ENCODE measurements at places on chromosomes 4 and X.

GRCh38 chr4:146088690-146089089 lies 86.8 kb upstream of the LSM6 start:
- DNase-seq: no peak

DNA sequence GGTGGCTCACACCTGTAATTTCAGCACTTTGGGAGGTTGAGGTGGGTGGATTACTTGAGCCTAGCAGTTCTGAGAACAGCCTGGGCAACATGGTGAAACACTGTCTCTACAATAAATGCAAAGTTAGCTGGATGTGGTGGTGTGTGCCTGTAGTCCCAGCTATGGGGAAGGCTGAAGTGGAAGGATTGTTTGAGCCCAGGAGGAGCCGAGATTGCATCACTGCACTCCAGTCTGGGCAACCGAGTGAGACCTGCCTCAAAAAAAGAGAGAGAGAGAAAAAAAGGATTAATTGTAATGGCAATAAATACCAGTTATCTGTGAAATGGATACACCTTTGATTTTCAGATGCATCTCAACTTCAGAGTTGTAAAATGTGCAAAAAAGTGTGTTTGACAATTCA lies 58.8 kb downstream of the SPRY1 start:
- DNase-seq: no peak

GRCh38 chr4:188246488-188246887 lies 107.2 kb downstream of the TRIML1 start:
- DNase-seq: no peak

DNA sequence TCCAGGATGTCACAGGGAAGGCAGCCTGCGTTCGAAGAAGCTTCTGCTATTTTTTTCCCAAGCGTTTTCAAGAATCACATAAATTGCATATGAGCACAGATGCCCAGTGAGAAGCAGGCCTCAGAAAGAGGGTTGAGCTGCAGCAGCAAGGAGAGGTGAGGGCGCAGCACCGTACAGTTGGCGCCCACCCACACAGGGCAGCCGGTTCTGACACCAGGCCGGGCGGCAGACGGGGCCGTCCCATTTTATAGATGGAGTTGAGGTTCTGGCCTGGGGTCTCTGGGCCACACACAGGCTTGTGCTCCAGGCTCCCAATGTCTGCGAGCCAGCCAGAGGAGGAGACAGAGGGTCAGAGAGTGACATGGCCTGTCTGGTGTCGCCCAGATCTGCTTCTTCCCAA lies 22.8 kb downstream of the CPZ start:
- no peak for DNase-seq

DNA sequence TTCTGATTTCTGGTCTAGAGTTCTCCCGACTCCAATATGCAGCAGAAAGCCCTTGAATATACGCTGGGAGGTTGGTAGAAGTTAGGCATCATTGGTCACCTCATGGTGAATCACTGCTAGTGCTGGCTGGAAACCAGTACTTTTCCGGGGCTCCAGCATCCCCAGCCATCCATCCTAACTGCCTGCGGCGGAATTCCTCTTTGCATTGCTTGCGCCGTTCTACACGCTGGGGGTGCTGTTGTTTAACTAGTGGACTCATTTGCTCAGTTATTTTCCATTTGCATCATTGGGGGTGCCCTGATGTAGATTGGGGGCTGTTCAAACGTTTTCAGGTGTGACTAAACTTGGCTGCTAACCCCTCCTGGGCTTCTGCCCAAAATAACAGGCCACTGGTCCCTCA lies 23.3 kb upstream of the GPR50 start:
- DNase-seq: no peak

DNA sequence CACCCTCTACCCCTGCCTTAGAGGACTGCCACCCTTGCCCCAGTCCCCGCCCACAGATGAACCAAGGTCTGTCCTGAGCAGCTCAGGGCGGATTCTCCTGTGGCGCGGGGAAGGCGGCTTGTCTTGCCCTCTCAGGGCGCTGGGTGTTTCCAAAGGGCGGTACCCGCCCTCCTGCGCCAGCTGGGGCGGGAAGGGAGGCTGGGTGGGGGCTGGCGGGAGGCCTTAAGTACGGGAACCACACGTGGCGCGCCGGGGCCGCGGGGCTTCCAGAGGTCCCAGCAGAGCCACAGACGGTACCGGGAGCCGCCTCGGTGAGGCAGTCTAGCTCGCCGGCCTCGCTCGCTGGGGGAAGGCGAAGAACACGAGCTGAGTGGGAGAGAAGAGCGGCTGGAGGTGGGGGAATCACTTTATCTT lies 361.1 kb downstream of the MID1IP1 start:
- DNase-seq: no peak

DNA sequence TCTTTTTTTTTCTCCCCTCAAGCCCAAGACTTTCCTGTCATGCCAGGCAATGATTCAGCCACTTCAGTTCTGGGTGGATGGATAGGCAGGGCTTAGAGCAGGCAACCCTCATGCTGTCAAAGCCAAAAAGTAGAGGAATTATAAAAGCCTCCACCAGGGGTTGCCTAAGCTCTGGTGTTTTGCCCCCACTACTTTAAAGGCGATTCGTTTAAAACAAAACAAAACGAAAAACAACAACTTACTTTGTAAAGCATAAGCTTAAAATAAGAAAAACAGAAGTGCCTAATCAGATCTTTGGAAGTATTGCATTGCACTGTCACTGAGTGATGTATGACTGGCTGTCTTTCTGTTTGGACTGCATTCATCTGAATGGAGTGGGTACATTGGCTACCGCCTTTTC lies 5.3 kb upstream of the IDS start:
- DNase-seq: no peak

DNA sequence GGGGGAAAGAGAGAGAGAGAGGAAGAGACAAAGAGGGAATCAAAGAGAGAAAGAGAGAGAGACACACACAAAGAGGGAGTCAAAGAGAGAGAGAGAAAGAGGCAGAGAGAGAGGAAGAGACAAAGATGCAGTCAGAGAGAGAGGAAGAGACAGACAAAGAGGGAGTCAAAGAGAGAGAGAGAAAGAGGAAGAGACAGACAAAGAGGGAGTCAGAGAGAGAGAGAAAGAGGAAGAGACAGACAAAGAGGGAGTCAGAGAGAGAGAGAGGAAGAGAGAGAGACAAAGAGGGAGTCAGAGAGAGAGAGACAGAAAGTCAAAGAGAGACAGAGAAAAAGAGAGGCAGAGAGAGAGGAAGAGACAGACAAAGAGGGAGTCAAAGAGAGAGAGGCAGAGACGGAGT lies 45.5 kb downstream of the MAGEA9 start:
- no peak for DNase-seq

- DNase-seq: no peak
These were observed 97.1 kb upstream of the SLC4A4 start for GRCh38 chr4:71241501-71242288.

- no peak for DNase-seq
These were observed 178.8 kb downstream of the DCLK2 start for GRCh38 chr4:150256841-150257730.

DNA sequence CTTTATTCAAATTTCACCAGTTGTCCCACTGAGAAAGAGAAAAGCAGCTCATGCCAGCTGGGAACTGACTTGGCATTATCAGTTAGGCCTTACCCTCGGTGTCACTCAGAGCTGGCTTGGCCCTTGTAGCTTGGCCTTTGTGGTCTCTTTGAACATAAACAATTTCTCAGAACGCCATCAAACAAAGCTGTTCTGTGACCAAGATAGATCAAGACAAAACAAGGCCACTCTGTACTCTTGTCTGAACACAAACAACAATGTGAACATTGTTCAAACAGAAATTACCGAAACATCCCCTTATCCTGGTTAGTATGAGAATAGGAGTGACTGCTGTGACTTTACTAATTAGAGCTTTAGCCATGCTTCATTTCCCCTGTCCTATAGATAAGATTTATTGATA lies 57.2 kb downstream of the DIPK2B start:
- DNase-seq: no peak

DNA sequence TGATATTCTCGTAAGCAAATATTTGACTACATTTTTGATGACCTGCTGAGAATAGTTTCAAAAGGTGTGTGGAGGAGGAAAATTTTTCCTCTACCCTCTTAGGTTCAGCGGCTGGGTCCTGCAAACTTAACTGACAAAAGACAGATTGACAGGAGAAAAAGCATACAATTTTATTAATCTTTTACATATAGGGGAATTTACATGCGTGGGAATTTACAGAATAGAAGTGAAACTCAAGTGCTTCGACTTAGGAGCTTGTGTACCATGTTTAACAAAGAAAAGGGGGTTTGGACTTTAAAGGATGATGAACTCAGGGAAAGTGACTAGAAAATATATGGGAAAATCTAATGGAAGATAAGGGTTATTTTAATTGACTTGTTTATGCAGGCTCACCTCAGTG lies 2.5 kb downstream of the HERC6 start:
- no peak for DNase-seq

DNA sequence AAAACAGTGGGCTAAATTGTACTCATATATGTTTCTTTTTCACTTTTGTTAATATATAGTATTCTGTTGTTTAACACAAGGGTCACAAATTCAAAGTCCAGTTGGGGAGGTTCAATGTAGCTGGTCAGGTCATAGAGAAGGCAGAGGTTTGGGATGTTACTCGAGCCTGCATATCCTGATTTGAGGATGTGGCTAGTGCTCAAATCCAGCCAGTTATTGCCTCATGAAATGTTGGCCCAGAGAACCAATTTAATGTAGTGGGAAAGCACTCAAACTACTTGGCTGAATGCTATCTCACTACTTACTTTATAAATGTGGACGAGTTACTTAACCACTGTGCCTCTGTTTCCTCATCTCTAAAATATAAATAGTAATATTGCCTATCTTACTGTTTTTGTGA lies 12.5 kb downstream of the USO1 start:
- DNase-seq: no peak

DNA sequence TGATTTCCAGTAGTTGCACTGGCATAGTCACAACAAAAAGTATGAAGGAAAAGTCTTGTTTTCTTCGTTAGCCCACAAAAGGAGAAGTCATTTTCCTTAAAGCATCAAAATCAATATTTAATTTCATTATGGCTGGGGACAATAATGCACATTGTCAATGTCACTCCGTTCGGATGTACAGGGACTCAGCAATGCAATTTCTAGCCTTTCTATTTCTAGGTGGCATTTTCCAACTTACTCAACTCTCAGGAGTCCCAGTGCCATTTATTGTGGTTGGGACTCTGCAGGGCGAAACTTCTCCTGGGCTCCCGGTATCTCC lies 99.6 kb downstream of the CEP135 start:
- no peak for DNase-seq

GRCh38 chrX:106955004-106955772 lies 35.0 kb downstream of the CLDN2 start:
- DNase-seq: no peak

GRCh38 chr4:82360298-82361177 lies 13.3 kb downstream of the HNRNPD start:
- no peak for DNase-seq

- no peak for DNase-seq
These were observed 53.9 kb downstream of the NBDY start for GRCh38 chrX:56782791-56783449.

DNA sequence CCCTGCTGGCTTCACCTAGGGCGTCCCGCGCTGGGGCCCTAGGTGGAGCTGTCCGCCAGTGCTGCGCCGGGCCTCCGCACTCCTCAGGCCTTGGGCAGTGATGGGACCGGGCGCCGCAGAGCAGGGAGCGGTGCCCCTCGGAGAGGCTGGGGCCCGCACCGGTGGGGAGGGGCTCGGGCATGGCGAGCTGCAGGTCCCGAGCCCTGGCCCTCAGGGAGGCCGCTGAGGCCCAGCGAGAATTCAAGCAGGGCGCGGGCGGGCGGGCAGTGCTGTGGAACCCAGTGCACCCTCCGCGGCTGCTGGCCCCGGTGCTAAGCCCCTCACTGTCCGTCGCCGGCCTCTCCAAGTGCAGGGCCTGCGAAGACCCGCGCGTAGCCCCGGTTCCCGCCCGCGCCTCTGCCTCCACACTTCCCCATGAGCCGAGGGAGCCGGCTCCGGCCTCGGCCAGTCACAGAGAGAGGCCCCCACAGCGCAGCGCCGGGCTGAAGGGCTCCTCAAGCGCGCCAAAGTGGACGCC lies 565.1 kb upstream of the NDST4 start:
- no peak for DNase-seq

GRCh38 chr4:34182306-34182705 lies 2062.0 kb downstream of the ARAP2 start:
- DNase-seq: no peak

GRCh38 chr4:80461412-80461811 lies 125.9 kb downstream of the CFAP299 start:
- no peak for DNase-seq

DNA sequence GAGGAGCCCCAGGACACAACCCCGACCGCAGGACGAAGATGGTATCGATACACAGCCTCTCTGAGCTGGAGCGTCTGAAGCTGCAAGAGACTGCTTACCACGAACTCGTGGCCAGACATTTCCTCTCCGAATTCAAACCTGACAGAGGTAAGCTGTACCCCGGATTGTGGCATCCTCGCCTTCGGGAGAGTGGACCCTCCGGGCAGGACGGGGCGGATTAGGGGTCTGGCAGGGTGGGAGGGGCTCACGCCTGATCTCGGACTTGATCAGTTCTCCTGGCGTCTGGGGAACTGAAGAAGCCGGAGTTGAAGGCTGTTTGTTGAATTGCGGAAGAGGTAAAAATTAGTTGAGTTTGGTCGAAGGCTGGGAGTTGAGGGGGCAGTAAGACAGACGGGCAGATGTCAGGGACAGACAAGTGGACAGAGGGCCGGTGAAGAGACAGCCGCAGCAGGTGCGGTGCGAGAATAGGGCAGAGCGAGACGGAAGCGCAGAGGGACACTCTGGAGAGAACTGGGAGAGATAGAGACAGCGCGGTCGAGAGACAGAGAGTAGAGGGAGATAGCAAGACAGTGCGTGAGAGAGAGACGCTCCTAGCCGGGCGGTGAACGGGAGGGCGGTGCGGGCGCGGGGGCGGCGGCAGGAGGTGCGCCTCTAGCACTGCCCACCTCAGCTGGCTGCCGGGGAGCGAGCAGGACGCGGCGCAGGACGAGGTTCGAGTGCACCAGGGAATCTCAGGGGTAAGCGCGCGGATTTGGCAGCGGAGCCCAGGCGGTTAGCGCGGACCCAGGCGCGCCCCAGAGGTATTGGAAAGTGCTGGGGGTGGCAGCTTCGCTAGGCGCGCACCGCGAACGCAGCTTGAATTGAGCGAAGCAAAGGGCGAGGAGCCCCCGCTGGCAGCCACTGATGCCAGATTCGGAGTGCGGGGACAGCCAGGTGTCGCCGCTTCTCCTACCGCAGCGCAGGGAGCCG lies 23.9 kb downstream of the ARHGAP36 start:
- DNase-seq: no peak

DNA sequence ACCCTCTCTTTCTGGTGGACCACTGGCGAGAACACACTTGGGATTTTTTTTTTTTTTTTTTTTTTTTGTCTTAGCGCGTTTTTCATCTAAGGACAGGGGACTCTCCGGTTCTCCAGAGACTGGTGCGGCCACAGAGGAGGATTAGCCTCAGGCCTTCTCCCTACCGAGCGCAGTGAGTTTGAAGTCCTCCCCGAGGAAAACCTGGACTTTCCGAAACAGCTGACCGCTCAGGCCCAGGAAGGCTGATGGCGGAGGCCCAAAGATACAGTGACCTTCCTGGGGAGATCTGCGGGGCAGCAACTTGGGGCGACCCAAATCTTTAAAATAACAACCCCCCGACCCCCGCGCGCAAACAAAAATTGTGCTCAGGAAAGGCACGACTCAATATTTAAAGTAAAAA lies 9.2 kb downstream of the NKX3-2 start:
- no peak for DNase-seq

- DNase-seq: no peak
These were observed 1.2 kb upstream of the LETM1 start for GRCh38 chr4:1856943-1857699.
